EL (cell line): ENCODE measurements at places on chromosomes 7 and 10.

DNA sequence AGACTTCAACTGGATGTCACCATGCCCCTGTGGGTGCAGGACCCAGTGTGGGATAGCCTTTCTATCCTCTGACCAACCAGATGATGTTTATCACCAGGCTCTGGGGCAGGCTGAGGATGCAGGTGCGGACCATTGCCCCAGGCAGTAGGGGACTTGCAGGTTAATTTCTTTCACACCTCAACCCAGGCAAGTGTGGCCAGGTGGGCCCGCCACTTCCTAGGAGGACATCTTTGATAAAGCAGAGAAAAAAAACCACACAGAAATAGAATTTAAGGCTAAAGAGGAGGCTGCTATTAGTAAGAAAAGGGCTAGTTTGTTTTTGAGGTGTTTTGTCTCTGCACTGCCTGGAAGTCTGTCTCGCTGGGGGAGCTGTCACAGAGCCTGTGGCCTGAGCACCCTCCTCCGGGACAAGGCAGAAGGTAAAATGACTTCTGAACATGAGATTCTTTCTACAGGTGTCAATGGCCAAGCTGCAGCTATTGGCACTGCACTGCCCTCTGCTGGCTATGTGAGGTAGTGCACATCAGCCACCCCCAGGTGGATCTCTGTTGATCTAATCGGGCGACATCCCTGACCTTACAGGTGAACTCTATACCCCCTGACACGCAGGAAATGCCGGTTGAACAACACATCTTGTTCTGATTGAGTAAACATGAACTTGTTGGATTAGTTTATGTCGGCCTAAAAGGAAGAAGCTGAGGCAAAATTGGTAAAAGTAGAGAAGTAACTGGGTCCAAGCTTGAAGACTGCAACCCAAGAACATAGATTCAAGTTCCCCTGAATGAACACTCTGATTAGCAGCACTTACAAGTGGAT, 21.0 kb downstream of the UPP1 start:
- DNase-seq: peak; percentile 51

- DNase-seq: peak; percentile 15
These were observed 193.6 kb downstream of the MBL2 start for GRCh38 chr10:52578871-52579405.

DNA sequence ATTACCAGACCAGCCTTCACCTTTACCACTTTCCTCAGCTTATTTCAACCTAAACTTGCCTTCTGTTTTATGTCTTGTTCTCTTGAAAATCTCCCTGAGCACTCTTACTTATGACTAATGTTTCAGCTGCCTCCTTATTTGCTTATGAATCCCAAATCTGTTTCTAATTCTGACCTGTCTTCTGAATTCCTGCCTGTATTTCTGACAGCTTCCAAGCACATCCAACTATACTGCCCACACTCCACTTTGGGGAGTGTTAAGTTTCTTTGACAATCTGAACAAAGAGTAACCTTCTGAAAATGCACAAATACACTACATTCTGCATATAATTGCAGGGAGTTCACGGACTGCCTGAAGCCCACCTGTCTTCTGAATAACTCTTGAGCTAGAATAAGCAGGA, 48.7 kb downstream of the ARMC3 start:
- DNase-seq: no peak

DNA sequence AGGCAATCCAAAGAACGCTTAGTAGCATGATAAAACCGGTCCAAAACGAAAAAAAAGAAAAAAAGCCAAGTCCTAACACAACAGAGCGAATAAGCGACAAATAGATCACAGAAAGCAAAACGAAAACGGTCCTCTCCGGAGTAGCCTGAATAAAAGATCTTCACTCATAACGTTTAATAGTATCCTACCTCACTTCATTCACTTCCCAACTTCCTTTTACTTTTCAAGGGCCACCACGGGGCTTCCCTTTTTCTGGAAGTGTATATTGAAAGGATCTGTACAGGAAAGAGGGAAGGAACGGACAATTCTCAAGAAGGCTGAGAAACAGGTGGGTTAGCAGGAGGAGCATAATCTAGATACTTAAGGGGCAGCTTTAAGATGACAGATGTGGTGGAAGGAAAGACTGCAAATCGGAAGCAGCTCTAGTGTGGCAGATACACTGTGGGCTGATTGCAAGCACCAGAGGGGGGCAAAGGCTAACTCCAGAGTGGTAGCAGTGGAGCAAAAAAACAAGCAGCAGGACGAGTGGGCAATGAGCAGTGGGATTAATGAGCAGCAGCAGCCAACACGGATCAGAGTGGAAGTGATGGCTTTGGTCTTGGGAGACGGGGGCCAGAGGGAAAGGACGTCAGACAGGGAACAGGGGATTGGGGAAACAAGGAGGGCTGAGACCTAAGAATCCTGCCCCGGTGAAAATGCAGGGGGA, 866 bp downstream of the CNOT4 start:
- peak; percentile 51 for DNase-seq

DNA sequence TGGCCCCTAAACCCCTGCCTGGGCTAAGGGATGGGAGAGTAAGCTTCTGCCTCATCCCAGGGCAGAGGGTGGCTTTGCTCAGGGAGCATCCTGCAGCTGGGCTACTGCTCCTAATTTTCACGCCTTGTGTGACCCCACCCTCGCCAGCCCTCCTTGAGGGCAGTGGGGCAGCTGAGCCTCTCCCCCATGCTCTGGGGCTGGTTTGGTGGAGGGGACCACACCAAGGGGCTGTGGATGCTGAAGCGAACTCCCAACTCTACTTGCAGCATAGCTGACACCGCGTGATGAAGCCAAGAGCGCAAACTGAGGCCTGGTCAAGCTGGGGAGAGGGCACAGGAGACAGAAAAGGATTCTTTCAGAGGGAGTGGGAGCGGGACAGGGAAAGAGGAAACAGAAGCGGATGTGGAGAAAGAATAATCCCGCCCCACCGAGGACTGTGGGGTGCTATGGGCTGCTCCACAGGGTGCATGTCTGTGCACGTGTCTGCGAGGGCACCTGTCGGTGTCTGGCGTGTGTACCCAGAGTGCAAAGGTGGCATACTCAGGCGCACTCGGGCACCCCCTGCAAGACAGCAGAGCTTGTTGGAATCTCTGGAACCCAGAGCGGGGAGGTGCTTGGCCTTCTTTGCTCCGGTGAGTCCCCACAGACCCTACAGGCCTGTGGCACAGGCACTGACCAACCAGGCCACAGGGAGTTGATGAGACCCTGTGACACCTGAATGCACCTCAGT, 19.4 kb upstream of the RASGEF1A start:
- DNase-seq: no peak

DNA sequence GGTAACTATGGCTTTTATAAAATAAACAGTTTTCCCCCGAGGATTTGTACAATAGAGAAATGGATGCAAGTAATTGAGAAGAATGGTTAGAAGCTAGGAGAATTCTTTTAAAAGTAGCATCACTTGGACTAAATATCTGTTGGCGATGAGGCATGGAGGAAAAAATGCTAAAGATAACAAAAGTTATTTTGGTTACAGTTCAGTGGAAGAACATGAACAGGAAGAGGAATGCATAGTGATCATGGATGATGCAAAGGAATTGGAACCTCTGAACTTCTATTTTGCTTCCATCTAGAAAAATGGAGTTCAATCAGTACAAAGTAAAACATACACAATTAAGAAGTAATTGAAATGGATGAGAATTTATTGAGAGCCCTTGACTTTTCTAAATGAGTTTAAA, 32.9 kb downstream of the ENTPD1 start:
- peak; percentile 70 for DNase-seq

- DNase-seq: no peak
These were observed 31.8 kb downstream of the CHST3 start for GRCh38 chr10:71995887-71996575.

DNA sequence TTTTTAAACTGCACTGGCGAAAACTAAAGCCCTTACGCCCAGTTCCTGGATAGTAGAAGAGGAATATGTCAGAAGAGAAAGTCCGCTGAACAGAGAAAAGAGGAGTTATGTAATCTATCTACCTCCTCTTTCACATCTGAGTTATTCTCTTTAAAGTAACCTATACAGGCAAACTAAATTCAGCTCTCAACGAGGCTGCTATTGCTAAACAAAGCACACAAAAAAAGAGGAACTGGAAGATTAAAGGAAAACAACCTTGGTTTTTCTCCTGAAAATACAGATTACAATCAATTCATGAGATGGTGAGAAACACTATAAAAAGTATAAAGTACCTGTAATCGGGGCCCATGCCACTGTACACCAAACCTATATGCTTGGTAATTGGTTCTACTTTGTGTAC, 5.8 kb downstream of the PSMA2 start:
- DNase-seq: no peak

DNA sequence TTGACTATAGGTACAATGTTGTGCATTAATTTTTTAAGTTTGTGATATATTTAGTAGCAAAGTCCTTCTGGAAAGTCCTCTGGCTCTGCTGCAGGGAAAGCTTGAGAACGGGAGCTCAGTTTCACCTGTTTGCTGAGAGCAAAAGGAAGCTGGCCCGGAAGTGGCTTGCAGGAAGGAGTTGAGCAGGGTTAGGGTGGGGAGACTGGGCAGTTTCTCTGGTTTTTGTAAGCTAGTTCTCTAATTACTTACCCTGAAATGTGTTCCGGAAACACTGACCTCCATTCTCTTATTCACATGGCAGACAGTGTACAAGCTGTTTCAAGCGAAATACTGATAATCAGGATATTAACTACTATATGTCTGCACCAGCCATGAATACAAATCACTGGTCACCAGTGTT, 22.3 kb downstream of the MAP3K8 start:
- DNase-seq: no peak

GRCh38 chr10:79108728-79109127, 40.0 kb downstream of the ZMIZ1 start:
- no peak for DNase-seq

DNA sequence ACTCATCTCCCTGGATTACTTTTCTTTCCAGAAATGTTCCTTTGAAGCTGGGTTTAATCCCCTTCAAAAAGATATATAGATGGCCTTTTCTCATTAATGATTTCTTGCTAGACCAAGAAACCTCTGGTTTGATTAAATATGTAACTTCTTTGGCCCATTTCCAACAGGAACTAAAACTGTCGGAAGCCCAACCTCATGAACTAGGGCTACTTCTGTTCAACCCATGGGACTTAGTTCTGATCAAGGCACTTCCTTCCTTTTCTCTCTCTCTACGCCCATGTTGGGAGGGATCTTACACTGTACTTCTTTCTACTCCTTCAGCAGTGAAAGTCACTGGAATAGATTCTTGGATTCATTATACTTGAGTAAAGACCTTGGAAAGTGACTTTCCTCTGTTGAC, 83.6 kb downstream of the TMEM106B start:
- DNase-seq: no peak

DNA sequence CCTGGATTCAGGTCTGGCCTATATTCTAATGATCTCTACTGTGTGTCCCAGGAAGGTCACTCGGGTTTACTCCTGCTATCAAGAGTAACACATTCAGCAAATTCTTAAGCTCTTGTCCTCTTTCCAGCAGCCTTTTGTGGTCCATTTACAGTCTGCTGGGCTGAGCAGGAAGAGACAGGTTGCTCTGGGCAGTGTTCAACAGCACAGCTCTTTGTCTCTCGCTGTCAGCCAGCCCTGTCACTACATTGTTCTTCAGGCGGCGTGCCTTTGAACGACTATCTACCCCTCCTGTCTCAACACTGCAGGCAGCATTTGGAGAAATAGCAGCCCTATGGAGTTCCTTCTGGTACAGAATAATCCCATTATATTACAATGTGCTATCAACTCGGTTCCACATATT, 192.2 kb upstream of the TBX20 start:
- no peak for DNase-seq

- no peak for DNase-seq
These were observed 15.1 kb upstream of the LIMK1 start for GRCh38 chr7:74068378-74069085.

GRCh38 chr10:86036544-86036831, 330.1 kb downstream of the GRID1 start:
- DNase-seq: no peak

GRCh38 chr7:151552352-151553028, 32.8 kb upstream of the RHEB start:
- no peak for DNase-seq

DNA sequence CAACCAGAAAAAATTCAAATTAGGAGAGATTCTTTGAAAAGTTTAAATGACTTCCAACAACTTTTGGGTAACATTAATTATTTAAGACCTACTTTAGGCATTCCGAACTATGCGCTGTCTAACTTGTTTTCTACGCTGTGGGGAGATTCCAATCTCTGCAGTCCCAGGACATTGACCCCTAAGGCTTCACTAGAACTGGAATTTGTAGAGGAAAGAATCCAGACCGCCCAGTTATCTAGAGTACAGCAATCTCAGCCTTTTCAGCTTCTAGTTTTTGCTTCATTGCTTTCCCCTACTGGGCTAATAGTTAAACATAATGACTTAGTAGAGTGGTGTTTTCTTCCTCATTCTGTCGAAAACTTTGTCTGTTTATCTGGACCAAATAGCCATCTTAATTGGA, 14.9 kb upstream of the DDC start:
- no peak for DNase-seq

- DNase-seq: peak; percentile 65
These were observed 61.6 kb downstream of the MICALL2 start for GRCh38 chr7:1397491-1398327.

GRCh38 chr10:1392127-1392526, 335.9 kb downstream of the WDR37 start:
- DNase-seq: no peak

GRCh38 chr10:71191019-71191418, 21.4 kb upstream of the UNC5B start:
- DNase-seq: no peak

GRCh38 chr7:142787034-142787768, 16.4 kb downstream of the PRSS2 start:
- DNase-seq: no peak

DNA sequence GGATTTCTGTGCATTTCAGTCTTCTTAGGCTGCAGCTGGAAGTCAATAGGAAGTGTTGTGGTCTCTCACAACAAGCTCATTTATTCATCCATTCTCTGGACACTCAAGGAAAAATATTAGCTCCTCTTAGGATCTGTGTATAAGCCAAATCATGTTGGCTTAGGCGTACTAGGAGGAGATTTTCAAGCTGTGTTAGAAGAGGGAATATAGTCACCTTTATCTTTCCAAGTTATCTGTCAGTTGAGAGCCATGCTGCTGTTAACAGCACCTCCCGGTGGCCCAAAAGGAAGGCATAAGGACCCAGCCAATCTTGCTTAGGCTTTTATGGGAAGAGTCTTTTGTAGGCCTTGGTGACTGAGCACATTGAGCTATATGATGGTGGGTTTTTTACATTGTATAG, 220.0 kb downstream of the LRMDA start:
- no peak for DNase-seq

GRCh38 chr7:140297192-140297591, 101.1 kb downstream of the SLC37A3 start:
- no peak for DNase-seq

DNA sequence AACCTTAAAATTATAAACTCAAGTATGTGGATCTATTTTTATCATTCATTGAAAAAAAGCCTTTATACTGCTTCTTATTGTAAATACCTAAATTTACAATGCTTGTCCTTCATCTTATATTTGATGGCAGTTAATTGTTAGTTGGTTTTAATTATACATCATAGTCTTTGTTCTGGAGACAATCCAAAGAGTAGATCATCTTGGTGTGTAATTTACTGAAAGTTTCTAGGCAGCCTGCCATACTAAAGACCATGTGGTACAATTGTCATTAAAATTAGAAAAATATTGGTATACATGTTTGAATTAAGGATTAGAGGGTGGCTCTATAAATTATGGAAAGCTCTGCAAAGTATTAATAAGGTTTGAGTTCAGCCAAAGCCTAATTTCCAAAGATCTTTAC, 231.4 kb downstream of the KCND2 start:
- no peak for DNase-seq
